ENCODE measurements at places on chromosomes 16 and 17.

- DNase-seq = no peak
Measured at GRCh38 chr17:75774471-75774990, 9.5 kb upstream of the GALK1 start.

DNA sequence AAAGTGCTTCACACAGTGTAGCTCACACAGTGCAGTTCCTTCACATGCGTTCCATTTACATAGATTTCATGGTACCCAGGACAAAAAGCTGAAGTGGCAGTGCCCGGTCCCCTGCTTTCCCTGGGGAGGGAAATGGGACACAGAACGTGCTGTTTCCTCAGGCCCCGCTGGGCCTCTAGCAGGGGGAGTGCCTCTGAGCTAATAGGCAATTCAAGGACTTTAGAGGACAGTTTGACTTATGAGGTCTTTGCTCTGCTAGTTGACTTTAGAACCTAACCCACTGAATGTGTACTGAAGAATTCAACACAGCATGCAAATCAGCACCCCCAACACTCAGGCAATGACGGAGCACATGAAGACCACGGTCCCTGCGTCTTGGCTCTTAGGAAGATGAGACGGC is 6.8 kb downstream of the CDIP1 start:
- no peak for DNase-seq

GRCh38 chr16:167122-167690 is 1.4 kb downstream of the HBM start:
- no peak for DNase-seq

DNA sequence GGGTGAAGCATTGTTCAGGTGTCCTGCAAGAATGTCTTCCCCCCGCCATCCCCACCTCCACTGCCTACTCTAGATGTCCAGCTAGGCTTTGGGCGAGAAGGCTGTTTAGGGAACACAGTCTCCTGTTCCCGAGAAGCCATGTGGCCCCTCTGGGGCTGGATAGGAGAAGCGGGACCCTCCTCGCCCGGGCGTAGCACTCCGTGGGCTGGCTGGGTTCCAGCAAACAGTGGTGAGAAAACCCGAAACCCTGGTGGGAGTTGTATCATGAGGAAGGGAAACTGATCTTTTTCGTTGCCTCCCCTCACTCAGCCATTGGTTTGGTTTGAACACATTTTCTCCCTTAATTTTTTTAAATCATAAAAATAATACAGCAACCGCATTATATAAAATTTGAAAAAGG is 56.6 kb downstream of the IRF8 start:
- DNase-seq = no peak

GRCh38 chr16:26727848-26728247 is 338.9 kb upstream of the C16orf82 start:
- no peak for DNase-seq

DNA sequence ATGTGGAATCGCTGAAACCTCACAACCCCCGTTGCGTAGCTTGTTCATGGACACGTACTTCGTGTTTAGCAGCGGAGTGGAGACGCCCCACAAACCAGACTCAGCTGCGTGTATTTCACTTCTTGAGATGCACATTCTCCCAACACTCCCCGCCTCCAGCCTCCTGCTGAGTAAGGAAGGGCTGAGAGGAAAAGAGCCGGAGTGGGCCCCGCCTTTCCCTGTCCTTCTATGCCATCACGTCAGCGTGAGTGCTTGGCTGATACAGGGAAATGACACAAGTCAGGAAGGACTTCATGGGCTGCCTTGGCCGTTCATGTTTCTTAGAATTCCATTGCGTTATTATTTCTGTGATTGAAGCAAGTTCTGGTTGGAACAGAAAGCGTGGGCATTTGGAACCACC is 68.6 kb upstream of the CBX4 start:
- no peak for DNase-seq

DNA sequence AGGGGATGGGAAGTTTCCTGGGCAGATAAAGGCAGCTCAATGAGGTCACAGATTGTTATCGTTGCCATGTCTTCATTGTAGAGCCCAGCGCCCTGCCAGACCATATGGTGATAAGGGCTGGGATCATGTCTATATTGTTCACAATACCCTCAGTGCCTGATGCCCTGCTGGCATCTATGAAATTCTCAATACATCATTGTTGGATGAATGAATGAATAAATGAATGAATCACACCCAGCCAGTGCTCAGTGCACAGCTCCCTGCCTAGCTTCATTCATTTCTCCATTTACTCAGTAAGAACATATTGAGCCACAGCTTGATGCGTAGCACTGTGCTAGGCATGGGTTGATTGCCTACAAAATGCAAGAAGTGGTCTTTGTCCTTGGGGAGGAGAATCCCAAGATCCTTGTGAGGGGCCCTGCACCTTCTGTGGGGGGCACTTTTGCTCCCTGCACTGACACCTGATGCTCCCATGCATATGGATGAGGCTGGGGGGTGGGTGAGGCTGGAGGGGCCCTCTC is 29.7 kb downstream of the MRC2 start:
- DNase-seq = no peak

DNA sequence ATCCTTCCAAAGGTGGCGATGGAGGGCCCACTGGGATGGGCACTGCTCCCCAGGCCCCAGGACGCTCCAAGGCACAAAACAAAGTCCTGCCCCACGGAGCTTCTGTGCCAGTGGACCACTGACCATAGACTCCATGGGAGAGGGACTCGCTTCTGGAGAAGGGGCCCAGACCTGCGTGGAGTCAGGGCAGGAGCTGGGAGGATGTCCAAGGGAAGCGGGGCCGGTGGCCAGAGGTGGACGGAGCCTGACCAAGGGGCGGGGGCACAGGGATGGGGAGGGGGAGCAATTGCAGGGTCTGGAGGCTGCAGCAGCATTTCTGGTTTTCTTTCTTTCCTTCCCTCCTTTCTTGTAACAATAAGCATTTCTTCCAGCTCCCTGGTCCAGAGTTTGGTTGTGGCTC is 14.1 kb downstream of the KCNJ12 start:
- no peak for DNase-seq

- no peak for DNase-seq
Measured at GRCh38 chr16:86966777-86967176, 350.4 kb downstream of the C16orf95 start.

DNA sequence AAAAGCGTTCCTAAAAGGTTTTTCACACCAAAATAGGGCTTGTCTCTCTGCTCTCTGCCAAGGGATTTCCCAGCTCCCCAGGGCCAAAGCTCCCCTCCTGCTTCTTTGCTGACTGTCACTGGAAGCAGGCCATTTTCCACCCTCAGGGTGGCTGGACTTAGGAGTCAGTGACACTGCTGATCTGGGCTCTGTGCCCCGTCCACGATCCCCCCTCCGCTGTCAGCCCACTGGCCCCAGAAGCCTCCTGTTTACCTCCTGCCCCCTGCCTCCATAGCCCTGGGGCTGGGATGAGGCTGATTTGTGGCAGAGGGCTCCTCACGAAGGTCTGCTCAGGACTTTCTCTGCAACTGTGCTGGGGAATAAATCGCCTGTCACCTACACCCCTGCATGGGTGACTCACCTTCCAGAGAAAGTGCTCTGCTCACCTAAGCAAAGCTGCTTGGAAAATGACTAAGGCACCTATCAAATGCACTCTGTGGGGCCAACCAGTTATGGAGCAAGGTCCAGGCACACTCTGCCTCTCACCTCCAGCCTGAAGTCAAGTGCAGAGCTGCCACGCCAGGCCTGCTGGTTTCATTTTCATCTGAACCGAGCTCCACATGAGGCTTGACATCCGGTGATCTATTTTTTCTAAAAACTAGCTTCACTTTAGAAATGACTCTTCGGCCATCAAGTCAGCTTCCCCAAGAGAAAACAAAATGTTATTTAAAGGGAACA is 4.9 kb downstream of the MAP3K14 start:
- no peak for DNase-seq

GRCh38 chr17:75854101-75854748 is 910 bp downstream of the WBP2 start:
- DNase-seq = no peak

DNA sequence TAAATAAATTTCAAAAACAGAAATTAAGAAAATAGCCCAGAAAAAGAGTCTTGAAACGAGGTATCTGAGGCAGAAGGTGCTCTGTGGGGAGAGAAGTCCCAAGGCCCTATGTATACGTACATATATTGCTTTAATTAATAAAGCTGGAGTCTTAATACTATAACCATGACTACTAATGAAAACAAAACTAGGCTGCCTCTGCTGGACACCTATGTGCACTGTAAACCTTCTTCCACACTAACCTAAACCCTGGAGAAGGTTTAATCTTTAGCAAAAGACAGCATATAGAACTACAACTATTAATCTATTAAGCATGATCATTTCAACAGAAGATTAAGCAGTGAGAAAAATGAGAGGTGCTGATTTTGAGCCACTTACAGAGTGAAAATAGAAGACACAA is 153.9 kb upstream of the C17orf78 start:
- no peak for DNase-seq

DNA sequence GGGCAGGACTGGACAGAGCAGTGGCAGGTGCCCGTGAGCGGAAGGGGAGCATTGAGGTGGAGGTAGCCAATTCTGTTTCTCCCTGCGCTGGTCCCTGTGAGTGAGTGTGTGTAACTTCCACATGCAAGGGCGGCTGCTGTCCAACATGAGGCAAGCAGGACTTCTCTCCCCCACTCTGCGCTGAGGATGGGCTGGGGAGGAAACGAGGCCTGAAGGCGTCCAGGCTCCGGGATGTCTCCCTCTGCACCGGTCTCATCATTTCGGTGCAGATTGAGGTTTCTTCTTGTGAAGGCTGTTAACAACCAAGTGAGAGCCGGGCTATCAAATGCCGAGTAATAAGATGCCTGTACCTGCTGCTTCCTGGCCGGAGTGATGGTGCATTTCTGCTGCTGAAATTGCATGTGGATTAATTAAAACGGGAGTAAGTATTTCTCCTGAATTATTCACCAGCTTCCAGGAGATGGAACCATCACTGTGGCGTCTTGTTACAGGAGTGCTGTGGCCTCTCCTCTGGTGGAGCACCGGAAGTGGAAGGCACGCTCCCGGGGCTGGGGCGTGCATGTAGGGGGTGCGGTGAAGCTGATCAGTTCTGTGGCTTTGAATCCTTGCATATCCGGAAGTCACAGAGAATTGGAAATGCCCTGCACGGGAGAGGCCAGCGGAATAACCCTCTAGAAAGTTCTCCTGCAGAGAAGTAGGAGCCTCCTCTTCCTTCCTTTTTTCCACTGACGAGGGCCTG is 41.7 kb upstream of the MGAT5B start:
- no peak for DNase-seq

- DNase-seq = no peak
Measured at GRCh38 chr17:17499402-17500145, 3.4 kb upstream of the RASD1 start.

GRCh38 chr16:57185446-57185944 is 344 bp downstream of the PSME3IP1 start:
- no peak for DNase-seq

- no peak for DNase-seq
Measured at GRCh38 chr17:76473541-76473985, 6.2 kb downstream of the AANAT start.
